ENCODE measurements at places on chromosomes 2 and 18. TPM values are rescaled to one million over a fixed set of nuclear protein-coding genes. Genes with fewer than 3 reads are reported as not detected.

ALPG gene
- total RNA-seq, result under 0.01 TPM

SCTR gene
- total RNA-seq, result not detected

YWHAQ gene
- total RNA-seq, result 90.8 TPM

UGT1A1 gene
- not detected for total RNA-seq

GRCh38 chr2:126367361-126367760 lies 288.6 kb upstream of the GYPC start:
- no peak for DNase-seq

DNA sequence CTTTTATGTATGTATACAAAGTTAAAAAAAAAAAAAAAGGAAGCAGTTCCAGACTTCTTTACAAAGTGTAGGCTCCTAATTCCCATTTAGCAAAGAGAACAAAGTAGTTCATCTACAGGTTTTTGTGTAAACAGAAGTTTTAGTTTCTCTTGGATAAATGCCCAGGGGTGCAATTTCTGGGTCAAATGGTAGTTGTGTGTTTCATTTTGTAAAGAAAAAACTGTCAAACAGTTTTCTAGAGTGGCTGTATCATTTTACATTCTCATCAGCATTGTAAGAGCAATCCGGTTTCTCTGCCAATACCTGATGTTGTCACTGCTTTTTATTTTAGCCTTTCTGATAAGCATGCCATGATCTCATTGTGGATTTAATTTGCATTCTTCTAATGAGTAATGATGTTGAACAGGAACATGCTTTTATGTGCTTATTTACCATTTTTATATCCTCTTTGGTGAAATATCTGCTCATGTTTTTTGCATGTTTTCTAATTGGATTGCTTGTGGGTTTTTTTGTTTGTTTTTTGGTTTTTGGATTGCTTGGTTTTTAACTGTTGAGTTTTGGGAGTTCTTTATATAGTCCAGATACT lies 16.6 kb upstream of the PSME4 start:
- DNase-seq, result no peak

DNA sequence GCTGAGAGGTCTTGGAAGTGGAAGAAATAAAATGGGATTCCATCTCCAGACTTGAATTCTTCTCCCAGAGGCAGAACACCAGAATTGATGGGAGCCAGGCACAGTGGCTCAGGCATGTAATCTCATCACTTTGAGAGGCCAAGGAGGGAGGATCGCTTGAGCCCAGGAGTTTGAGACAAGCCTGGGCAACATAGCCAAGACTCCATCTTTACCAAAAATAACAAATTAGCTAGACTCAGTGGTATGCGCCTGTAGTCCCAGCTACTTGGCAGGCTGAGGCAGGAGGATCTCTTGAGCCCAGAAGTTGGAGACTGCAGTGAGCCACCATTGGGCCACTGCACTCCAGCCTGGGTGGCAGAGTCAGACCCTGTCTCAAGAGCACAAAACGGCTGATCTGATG lies 144.3 kb downstream of the C1D start:
- no peak for DNase-seq

DNA sequence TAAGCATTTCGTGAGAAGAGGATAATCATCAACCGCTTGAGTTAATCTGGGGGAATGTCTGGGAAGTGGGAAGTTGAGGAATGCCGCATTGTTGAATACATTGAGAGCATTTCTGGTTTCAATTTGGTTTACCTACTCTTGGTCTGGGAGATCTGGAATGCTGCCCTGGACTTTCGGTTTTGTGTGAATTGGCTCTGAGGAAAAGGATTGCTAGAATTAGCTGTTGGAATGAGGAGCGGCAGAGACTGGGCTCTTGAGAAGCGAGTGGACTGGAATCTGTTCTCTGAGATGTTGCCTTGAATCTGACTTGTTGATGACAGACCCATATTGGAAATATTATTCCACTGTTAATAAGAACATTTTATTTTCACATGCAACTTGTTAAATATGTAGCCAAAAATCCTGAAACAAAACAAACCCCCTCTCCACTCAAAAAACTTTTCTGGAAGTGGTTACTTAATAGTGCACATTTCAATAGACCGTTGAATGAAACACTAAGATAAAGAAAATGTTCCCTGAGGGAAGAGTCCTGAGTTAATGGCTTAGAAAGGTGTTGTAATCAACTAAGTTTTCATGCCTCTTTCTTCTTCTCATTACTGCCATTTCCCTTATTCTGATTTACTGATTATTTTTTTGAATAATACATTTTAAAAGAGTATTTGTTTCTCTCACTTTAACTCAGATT lies 50.8 kb downstream of the PTPRM start:
- DNase-seq, result no peak

DNA sequence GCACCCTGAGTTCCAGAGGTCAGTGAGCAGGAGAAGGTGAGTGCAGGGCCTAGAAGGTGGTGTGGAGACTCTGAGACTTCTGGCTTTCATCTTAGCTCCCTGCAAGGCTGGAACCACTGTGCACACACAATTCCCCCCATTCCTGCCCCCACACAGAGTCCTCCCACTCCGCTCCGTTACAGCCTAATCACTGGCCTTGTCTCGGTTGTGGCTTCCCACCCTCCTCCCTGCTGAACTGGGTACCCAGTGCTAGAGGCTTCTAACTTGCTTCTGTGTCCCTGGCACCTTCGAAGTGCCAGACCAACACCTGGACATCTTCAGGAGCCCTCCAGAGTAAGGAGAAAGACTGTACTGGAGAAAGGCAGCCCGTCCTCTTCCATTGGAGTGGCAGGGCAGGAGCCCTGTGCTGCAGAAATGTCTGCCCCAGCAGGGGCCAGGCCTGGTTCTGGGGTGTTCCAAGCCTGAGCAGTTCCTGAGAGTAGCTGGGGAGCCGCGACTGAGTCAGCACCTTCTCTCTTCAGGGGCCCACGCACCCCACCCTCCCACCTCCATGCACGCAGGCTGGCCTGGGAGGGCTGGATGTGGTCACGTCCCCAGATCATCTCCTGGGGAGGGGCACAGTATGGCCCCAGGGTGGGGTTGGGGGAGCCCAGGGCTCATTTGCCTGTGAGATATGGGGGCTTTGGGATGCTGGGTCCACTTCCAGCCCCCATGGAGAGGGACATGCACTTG lies 23.4 kb downstream of the CROCC2 start:
- DNase-seq, result no peak

GRCh38 chr2:126859631-126860030 lies 39.1 kb upstream of the TEX51 start:
- no peak for DNase-seq

DNA sequence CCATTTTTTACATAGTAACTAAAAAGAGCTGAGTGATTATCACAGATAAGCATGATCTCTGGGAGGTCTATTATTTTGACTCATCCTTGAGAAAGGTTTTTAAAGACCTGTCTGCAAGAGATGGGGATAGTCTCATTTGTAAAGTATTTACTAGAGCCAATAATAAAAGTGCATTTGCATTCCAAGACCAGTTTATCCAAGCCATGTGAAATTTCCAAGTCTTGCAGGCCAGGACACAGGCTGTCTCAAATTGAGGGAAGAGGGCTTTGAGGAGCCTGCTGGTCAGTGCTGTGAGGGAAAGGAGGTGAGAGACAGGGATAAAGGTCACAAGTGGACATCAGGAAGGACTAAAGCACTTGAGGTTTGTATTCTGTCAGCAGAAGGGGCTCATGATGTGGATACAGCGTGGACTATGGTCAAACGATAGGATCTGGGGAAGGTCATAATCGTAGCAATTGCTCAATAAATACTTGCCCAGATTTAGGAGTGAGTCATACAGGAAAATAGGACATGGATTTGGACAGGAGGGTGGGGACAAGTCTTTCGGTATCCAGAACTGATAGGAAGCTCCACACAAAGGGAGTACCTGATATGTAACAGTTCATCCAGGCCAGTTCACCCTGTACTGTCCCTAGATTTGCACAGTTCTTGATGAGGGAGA lies 6.6 kb upstream of the CDH2 start:
- DNase-seq, result no peak

GRCh38 chr2:238233625-238234024 lies 6.2 kb downstream of the HES6 start:
- DNase-seq, result no peak

DNA sequence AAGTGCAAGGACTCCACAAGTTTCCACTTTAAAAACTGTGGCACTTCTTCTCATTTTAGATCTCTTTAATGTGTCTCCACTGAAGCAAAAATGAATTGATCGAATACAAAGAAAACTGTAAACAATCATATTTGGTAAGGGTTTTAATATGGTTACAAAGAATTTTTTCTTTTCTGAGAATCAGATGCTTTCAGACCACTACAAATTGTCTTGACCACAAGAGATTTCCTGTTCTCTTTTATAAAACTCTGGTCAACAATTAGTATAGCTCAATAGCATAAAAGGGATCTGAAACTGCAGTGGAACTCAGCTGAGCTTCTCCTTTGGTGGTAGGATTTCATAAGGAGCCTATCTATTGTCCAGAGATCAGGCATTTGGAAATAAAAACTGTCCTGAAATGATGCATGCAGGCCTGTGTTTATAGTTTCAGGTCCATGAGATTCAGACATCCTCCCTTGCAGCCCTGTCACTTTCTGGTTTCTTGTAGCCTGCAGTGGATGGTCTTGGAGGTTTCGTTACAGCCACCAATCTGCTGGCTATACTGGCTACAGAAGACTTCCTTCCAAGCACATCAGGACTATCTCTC lies 120.0 kb downstream of the DOCK10 start:
- no peak for DNase-seq
